Skin of body (tissue), 3 donors: ENCODE measurements at places on chromosomes 12 and 14.

GRCh38 chr14:68886109-68886434 is 93.0 kb downstream of the ACTN1 start:
- DNase-seq = no peak

DNA sequence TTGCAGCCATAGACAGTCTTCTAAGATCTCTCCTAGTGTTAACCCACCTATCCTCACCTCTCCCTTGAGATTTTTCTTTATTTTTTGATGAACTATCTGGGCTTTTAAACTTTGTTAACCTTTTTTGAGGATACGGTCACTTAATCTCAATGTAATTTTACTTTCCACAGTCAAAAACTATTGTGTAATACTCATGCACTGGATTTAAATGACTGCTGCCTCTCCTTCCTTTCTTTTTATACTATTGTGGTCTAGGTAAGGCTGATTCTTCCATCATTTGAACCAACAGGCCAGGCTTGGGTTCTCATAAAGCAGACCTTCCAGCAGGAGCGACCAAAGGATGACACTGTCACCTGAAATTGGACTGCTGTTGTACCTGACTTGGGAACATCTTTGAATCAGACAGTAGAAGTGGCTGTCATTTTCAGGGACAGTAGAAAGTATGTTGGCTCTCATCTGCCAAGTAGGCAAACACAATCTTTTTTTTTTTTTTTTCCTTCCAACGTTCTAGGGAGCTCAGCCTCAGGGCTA is 689 bp upstream of the PDE3A start:
- no peak for DNase-seq

DNA sequence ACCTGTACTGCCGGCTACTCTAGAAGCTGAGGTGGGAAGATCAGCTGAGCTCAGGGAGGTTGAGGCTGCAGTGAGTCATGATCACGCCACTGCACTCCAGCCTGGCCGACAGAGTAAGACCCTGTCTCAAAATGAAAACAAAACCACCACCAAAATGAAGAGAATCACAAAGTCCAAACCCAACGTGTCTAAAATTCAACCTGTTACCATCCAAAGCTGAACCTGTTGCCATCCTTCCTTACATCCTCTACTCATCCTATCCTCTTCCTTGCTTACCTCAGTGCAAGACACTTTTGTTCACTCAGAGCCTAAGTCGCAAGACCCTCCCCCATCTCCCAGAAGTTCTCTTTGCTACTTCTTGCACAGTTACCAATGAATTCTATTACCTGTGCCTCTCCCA is 299.7 kb downstream of the ATP23 start:
- no peak for DNase-seq

DNA sequence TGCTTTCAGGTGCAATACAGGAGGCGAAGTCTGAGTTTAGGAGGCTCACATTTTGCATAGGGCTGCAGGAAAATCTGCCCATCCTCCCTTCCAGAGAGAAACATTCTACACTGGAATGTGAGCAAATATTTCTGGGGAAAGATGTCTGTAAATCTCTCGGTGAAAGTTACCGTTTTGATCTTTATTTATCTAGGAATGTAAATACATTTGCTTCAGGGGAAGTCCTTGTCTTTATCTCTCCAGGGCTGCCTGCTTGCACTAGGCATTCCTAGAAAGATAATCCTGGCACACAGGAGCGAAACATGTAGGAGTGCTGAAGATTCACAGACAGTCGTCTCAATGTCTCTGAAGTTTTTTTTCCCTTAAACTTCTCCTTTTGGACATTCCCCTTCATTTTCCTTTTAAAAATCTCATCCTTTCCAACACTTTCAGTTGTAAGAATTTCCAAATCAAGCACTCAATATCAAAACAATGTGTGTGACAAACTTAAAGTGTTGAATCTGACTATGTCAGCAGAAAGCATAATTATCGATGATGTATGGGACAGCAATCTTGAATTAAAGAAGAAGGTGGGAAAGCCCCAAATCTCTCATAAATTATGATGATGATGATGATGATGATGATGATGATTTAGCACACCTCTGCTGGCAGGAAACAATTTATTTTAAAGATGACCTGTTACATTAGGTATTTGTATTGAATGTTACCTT is 113.4 kb upstream of the RESF1 start:
- no peak for DNase-seq

DNA sequence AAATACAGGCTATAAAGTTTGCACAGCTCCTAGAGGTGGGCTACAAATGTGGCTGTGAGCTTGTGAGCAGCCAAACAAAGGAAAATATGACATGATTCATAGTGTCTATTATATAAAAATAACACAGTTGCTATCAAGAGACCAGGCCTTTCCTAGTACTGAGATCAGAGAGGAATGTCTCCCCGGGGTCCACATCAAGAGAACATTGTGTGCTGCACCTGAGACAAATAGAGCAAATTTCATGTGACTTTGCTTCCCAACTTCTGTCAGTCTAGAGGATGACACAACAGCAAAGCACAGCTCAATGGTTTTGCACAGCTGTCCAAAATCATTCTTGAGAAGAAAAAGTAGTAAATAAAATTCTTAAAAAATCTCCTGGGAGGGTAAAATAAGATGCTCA is 297.5 kb upstream of the PRKD1 start:
- no peak for DNase-seq

GRCh38 chr14:49919825-49920659 is 27.2 kb downstream of the ARF6 start:
- no peak for DNase-seq

GRCh38 chr12:75877763-75878621 is 153.6 kb downstream of the PHLDA1 start:
- DNase-seq = no peak
